Chondrocyte (in vitro differentiated cells): ENCODE measurements at places on chromosomes 6 and 20. TPM values are rescaled to one million over a fixed set of nuclear protein-coding genes. Genes with fewer than 3 reads are reported as not detected.

DNA sequence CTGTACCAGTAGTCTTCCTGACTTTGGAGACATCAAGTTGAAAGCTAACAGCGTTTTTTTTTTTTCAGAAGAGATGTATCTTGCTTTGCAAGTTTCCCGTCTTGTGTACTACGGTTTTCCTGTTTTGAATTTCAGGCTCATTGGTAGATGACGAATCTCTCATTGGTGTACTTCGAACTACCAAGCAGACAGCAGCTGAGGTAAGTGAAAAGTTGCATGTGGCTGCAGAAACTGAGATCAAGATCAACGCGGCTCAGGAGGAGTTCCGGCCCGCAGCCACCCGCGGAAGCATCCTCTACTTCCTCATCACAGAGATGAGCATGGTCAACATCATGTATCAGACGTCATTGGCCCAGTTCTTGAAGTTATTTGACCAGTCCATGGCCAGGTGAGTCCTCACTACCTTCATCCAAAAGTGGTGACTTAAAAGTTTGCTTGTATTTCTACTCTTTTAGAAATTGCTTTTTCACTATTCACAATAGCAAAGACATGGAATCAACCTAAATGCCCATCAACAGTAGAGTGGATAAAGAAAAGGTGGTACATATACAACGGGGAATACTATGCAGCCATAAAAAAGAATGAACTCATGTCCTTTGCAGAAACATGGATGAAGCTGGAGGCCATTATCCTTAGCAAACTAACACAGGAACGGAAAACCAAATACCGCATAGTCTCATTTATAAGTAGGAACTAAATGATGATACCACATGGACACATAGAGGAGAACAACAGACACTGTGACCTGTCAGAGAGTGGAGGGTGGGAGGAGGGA, 110.6 kb upstream of the GLP1R start:
- no peak for DNase-seq

DNA sequence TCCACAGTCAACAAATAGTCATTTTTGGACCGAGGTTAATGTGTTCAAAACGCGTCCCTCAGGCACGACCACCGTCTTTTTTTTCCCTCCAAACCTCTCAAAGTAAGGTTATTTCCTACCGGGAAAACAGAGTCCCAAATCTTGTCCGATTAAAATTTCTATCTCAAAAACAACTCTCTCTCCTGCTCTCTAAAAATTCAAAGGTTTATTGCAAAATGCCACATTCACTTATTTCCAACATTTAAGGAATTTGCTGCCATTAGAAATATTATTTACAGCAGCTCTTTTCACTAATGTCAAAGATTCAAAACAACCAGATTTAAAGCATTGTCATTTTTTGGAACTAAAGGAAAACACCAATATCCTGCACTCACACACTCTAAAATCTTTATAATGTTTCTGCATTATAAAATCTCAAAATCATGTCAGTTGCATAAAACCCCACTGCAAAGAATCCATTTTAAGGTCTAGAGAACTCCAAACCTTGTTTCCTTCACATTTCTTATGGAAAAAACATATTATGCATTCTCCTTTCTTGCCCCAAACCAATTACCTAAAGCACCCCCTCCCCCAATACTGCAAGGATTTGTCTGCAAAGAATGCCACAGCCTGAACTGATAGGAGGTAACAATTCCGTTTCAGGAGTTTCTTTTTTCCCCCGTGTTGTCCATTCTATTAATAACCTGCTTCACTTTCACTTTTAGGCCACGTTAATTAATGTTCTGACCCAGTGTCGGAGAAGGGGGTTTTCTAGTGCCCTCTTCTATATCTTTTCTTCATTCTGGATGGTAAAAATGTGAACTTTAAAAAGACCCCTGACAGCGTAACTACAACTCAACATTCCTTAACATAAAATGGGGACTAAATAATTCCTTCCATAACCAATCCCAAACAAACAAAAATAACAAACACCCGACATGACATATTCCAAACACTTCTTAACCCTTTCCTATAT, 1.4 kb downstream of the NRN1 start:
- no peak for DNase-seq

SLC17A9 gene
- 0.24 to 1.2 TPM (median 0.79 TPM) in 3 replicates for total RNA-seq

OR2J3 gene
- not detected in 3 replicates for total RNA-seq

DTNBP1 gene
- 13.8 to 18.0 TPM (median 17.3 TPM) in 3 replicates for total RNA-seq

PNPLA1 gene
- not detected in 3 replicates for total RNA-seq

OXT gene
- not detected in 3 replicates for total RNA-seq

GRCh38 chr6:47897247-47897646, 115.4 kb downstream of the OPN5 start:
- no peak for DNase-seq

DNA sequence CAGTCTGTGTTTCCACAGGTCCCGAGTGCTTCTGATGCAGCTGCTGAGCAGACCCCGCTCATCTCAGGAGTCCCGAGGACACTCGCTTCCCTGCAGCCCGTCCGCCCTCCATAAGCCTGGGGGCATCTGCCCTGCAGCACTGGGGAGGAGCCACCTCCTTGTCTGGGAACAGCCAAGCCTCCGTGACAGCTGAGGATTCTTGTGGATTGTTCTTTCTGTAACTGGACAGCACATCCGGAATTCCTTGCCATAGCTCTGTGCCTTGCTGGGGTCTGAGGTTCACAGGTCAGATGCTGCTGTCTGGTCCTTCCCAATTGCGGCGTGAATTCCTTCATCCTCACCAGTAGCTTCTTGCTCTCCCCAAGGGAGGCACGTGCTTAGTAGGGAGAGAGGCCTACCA, 38.4 kb upstream of the FNDC1 start:
- no peak for DNase-seq

- DNase-seq: peak; percentile 92
These were observed 1.7 kb downstream of the MUCL3 start for GRCh38 chr6:30942338-30943060.

DNA sequence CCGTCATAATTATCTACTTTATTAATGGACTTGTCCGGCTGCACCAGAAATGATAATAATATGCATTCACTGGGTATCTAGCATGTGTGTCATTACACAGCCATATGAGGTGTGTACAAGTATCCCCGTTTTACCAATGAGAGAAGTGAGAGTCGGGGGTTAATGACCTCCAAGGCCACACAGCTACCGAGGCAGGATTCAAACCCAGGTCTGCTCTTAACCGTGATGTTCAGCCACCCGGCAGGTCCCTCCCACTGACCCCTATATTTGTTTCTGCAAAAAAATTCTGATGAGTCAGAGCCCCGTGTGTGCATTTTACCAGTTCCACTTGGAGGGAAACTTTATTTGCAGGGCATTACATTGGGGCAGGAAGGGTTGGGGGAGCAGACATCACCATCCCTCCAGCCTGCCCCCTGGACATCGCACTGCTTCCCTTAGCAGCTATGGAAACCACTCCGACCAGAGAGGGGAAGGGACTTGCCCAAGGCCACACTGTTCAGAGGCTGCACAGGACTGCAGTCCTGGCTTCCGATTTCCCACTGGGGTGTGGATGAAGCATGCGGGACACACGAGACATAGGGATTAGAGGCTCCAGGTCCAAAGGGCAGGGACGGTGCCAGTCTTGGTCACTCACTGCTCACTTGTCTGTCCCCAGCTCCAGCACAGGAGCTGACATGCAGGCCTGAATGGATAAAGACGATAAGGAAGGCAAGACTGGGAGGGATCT, 10.1 kb upstream of the SRC start:
- peak; percentile 64 for DNase-seq

- DNase-seq: no peak
These were observed 36.4 kb upstream of the MYB start for GRCh38 chr6:135144673-135145062.

DNA sequence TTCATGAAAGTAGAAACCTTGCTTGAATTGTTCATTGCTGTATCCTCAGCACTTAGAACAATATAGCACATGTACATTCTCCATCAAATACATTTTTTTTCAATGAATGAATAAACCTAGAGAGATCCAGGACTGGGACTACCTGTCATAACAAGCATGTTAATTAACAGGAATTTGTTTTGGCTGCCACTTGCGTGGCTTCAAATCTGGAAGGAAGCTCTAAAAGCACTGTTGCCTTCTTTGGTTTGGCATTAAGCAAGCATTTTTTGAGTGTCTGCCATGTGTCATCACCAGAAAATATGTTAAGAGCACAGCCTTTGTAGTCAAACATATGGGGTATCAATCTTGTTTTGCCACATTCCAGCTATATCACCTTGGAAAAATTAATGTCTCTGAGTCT, 131.9 kb upstream of the BACH2 start:
- no peak for DNase-seq

- DNase-seq: no peak
These were observed 9.0 kb downstream of the C20orf203 start for GRCh38 chr20:32664678-32665159.

DNA sequence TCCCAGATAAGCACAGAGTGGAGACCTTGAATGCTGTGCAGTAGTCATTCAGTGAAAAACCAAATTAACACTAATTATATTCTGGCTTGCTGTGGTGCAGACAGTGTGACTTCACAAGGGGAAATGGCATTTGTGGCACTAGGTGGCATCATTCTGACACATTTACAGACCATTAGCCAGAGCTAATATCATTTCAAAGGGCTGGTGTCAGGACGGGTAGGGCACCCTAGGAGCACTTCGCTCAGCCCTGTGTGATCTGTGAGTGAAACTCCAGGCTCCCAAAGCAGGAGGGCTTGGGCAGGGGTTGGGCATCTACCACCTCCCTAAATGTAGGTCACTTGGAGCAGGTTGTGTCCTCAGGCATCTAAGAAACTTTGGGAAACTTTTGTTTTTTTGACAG, 555.8 kb downstream of the PKHD1 start:
- no peak for DNase-seq

- no peak for DNase-seq
These were observed 61.7 kb upstream of the EMILIN3 start for GRCh38 chr20:41428285-41428684.

DNA sequence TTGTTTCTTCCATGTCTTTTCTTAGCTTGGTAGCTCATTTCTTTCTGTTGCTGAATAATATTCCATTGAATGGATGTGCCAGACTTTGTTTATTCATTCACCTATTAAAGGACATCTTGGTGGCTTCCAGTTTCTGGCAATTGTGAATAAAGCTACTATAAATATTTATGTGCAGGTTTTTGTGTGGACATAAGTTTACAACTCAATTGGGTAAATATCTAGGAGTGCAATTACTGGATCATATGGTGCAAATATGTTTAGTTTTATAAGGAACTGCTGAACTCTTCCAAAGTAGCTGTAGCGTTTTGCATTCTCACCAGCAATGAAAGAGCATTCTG, 16.8 kb upstream of the SDCBP2 start:
- no peak for DNase-seq

DNA sequence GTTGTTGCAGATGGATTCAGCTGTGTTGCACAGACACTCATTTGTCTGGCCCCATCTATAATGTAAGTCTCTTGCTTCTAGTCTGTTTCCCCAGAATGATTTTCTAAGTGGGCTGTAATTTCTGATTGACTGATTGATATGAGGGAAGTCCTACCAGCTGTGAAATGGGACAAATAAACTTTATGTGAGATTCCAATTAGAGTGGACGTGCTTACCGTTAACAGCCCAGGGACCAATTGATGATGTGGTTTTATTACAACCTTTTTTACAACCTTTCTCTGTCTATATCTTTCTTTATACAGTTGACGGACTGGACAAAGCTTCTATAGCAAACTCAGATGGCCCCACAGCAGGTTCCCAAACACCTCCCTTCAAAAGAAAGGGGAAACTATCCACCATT, 33.9 kb downstream of the PHACTR2 start:
- no peak for DNase-seq

AVP gene
- not detected in 3 replicates for total RNA-seq

DNA sequence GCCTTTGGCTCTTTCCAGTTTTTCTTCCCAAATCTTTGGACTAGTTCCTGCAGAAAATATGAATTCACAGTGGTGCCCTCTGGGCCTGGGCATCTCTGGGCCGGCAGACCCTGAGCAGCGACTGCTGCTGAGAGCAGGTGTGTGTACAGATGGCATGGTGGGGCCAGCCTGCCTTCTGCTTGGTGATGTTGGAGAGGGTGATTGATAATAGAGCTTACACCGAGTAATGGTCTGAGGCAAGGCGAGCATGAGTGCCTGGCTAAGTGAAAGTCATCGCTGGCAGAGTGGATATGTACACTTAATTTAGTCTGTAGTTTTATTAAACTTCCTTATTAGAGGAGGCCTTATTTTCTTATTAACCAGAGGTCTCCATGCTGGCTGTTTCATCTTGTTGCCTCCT, 156.9 kb downstream of the CDKAL1 start:
- DNase-seq: no peak

GRCh38 chr6:30556906-30557682, at the start of gene PRR3:
PRR3 (plus strand) TSS chr6:30557295; CDS start chr6:30557345, 50 bp downstream.
- DNase-seq: no peak

DNA sequence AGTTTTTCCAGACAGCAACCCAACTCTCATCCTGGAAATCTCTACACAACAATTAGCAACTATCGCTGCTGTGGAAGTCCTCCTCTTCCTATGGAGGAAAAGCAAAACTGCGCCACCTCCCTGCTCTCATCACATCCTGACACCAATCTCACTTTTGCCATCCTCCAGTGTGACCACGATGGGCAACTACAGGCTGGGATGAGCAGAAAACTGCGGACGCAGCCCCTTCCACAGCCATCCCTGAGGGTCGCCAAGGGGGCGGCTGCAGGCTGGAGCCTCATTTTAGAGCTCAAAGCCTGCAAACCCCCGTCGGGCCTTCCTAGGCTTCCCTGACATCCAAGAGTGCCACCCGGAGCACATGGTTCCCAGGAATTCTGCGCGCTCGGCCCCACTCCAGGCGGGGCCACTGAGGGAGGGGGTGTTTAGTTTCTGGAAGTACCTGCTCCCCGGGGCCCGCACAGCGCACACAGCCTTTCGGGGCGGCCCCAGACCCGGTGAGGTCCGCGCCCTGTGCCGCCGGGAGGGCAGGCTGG, 1.2 kb downstream of the TCFL5 start:
- DNase-seq: peak; percentile 52

RGS17 gene
- 1.5 to 2.2 TPM (median 1.8 TPM) in 3 replicates for total RNA-seq

- no peak for DNase-seq
These were observed 448.0 kb downstream of the EYS start for GRCh38 chr6:65259059-65259458.

DNA sequence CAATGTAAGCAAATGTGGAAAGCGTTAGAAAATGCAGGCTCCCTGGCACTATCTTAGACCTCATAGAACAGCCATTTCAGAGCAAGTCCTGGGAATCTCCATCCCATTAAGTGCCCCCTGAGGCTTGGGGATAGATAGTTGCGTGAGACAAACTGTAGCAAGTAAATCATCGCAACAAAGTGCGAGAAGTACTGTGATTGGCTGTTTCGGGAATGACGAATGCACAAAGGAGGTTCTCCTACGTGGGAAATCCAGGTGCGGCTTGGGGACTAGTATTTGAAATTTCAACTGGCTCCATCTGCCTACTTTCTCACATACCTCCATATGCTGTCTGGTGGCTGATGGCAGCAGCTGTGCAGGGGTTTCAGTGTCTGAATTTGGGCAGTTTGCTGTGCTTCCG, 84.5 kb downstream of the PLEKHG1 start:
- DNase-seq: no peak

NUP43 gene
- 28.1 to 41.8 TPM (median 33.9 TPM) in 3 replicates for total RNA-seq

- DNase-seq: no peak
These were observed 52.2 kb upstream of the NNAT start for GRCh38 chr20:37468886-37469285.
